Naive B cell (primary cell): ENCODE measurements at places on chromosomes 4 and X.

GRCh38 chr4:72022553-72022952 is 9.2 kb upstream of the NPFFR2 start:
- peaks cover 2% of the 10 kb centered on the region for H3K4me1 ChIP-seq
- H3K36me3 ChIP-seq, result no peaks in the 10 kb centered on the region

GRCh38 chr4:81407726-81408125 is 64.0 kb downstream of the RASGEF1B start:
- DNase-seq, result no peak
- no peak overlapping the region for H3K4me3 ChIP-seq
- no peak overlapping the region for H3K27ac ChIP-seq
- H3K27me3 ChIP-seq, result no peaks in the 10 kb centered on the region
- no peaks in the 10 kb centered on the region for H3K36me3 ChIP-seq

DNA sequence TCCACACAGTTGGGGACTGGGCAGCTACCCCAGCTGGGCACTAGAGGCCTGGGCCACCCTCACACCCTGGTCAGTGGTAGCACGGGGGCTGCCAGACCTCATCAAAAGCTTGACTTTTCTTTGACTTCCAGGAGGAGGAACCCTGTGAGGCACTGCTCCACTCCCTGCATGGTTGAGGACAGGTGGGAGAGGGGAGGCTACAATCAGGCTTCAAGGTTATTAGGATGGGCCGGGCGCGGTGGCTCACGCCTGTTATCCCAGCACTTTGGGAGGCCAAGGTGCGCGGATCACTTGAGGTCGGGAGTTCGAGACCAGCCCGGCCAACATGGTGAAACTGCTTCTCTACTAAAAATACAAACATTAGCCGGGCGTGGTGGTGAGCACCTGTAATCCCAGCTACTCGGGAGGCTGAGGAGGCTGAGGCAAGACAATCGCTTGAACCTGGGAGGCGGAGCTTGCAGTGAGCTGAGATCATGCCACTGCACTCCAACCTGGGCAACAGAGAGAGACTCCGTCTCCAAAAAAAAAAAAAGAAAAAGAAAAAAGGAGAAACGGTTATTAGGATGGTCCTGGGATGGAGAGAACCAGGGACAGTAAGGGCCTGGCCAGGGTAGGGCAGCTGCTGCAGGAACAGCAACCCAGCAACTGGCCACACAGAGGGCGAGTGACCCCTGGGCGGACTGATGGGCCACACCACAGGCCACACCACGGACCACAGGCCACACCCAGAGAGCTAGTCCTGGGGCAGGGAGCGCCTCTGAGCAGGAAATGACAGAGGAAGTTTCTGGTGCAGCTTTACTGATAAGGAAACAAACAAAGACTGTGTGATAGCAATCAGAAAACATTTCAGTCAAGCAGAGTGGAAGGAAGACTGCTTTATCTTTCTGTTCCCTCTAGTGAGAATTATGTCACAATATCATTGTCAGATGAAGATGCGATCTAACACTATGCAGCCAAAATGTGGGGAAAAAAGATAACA is 20.5 kb upstream of the OPN1LW start:
- DNase-seq, result no peak
- H3K4me1 ChIP-seq, result peaks cover 4% of the 10 kb centered on the region
- H3K27ac ChIP-seq, result peak overlapping the region; percentile 49
- H3K27me3 ChIP-seq, result no peaks in the 10 kb centered on the region
- no peaks in the 10 kb centered on the region for H3K36me3 ChIP-seq
- peak overlapping the region; percentile 40 for H3K4me3 ChIP-seq

- H3K4me1 ChIP-seq, result peaks cover 8% of the 10 kb centered on the region
- H3K4me3 ChIP-seq, result no peak overlapping the region
- no peaks in the 10 kb centered on the region for H3K27me3 ChIP-seq
- no peak overlapping the region for H3K27ac ChIP-seq
- peak; percentile 35 for DNase-seq
- no peaks in the 10 kb centered on the region for H3K36me3 ChIP-seq
These were observed 88.3 kb downstream of the AMELX start for GRCh38 chrX:11381464-11381863.

- H3K36me3 ChIP-seq, result peaks cover 27% of the 10 kb centered on the region
- no peak overlapping the region for H3K4me3 ChIP-seq
- H3K4me1 ChIP-seq, result peaks cover 5% of the 10 kb centered on the region
- H3K27ac ChIP-seq, result peak overlapping the region; percentile 88
These were observed 16.4 kb downstream of the DDX3X start for GRCh38 chrX:41350150-41350975.

DNA sequence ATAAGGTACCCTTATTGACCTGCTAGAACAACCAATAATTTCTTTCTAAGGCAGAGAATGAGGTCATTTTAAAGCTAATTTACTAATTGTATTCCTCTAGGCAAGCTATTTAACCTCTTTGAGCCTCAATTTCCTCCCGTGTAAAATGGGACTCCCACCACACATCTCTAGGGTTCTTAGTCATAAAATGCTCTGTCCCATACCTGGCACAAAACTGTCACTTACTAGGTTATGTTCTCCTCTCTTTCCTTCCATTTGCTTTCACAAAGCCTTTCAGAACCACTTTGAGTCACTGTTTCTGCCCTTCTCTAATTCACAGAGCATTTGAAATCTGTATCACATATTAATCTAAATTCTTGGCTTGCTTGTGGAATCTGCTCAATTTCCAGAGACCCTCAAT is 2.4 kb upstream of the GPR82 start:
- peaks cover 23% of the 10 kb centered on the region for H3K4me1 ChIP-seq
- H3K36me3 ChIP-seq, result peaks cover 12% of the 10 kb centered on the region
- H3K27me3 ChIP-seq, result no peaks in the 10 kb centered on the region

- H3K4me1 ChIP-seq, result no peaks in the 10 kb centered on the region
- no peaks in the 10 kb centered on the region for H3K36me3 ChIP-seq
- H3K27ac ChIP-seq, result no peak overlapping the region
- H3K27me3 ChIP-seq, result peaks cover 4% of the 10 kb centered on the region
- no peak overlapping the region for H3K4me3 ChIP-seq
These were observed 13.3 kb downstream of the OPHN1 start for GRCh38 chrX:68419975-68420374.

GRCh38 chr4:129842096-129842495 is 746.1 kb downstream of the C4orf33 start:
- no peaks in the 10 kb centered on the region for H3K36me3 ChIP-seq
- DNase-seq, result no peak
- no peaks in the 10 kb centered on the region for H3K4me1 ChIP-seq
- H3K27ac ChIP-seq, result no peak overlapping the region
- no peak overlapping the region for H3K4me3 ChIP-seq

DNA sequence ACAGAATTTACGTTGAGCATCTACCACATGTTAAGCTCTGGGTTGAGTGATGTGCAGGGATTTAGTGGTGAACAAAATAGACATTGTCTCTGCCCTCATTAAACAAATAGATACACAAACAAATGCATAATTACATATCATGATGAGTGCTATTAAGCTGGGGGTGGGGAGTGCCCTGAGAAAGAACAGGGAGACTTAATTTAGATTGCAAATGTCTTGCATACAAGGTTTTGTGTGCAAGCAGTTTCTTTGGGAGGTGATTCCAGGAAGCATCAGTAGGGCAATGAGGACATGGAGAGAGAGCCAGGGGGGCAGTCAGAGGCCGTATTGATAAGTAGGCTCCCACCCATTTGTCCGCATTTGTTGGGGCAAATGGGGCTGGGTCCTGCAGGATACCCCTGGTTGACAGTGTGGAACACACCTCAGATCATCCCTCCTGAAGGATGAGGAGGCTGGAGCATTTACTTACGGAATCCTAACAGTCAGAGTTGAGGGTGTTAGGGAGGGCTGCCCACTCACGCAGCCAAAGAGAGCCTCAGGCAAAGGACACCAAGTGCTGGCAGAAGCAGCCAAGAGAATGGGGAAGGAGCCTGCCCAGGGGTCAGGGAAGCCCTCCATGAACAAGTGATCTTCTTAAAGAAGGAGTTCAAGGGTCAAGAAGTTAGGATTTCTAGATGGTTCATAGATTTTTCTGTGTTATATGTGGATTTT is 245.9 kb downstream of the BCOR start:
- no peak overlapping the region for H3K27ac ChIP-seq
- H3K4me1 ChIP-seq, result peaks cover 26% of the 10 kb centered on the region
- H3K36me3 ChIP-seq, result no peaks in the 10 kb centered on the region
- no peak for DNase-seq
- no peak overlapping the region for H3K4me3 ChIP-seq

DNA sequence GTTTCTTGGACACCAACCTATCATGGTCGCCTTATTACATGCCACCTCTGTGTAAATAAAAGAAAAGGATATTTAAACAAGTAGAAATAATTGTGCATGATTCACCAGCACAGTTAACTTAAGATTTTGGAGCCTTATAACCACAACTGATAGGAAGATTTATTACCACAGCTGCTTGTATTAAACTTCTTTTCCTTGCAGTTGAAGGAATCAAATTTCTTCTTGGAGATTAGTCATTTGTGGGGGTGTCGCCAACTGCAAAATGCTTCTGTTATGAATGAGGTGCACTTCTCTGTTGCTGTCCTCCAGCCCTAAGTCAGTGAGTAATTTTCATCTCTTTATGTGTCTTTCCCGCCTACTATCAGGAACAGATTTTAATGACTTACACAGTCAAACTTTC is 73.3 kb downstream of the OR13H1 start:
- H3K4me1 ChIP-seq, result no peaks in the 10 kb centered on the region
- H3K36me3 ChIP-seq, result no peaks in the 10 kb centered on the region

DNA sequence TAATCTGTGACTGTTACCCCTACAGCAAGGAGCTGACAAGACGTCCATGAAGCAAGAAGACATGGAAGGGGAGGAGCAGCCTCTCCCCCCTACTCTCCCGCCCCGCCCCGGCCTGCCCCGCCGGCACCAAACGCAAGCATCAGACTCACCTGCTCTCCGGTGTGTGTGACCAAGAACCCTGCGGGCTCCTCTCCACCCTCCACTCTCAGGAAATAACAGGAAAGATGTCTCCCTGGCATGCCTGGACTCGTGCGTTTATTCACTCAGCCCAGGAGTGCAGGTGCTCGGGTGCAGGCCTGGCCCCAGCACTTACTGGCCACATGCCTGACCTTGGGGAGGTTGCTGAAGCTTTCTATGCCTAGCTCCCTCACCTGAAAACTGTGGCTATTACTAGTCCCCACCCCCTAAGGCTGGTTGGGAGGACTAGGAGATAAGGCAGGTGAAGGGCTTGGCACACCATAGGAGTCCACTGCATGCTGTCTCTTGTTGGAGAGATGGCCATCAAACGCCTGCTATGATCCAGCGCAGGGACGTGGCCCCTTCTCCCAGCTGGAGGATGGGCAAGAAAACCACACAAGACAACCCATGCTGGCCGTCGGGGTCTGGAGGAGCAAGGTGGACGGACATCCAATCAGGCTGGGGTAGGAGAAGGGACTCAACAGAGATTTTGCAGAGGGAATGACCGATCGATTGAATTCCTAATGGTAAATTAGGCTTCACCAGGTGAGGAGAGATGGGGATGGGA is 34.9 kb upstream of the CLDN24 start:
- no peaks in the 10 kb centered on the region for H3K36me3 ChIP-seq
- no peak overlapping the region for H3K4me3 ChIP-seq
- no peak overlapping the region for H3K27ac ChIP-seq
- no peak for DNase-seq
- H3K4me1 ChIP-seq, result no peaks in the 10 kb centered on the region

DNA sequence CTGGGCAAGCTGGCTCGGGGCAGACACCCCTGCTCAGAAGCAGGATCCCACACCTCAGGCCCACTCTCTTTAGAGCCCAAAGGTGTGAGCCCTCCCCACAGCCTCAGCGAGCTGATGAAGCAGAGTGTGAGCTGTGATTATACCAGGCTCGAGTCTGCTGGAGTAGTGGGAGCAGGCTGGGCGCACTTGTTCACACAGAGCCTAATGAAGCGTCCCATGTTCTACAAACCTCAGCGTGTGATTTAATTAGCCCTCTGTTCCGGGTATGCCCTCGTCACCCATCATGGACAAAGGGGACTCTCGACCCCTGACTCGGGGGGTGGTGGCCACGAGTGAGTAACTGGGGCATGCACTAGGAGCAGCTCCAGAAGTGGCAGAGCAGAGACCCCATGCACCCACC is 62.3 kb downstream of the PPP2R2C start:
- H3K27me3 ChIP-seq, result peaks cover 32% of the 10 kb centered on the region
- H3K4me1 ChIP-seq, result no peaks in the 10 kb centered on the region
- no peak for DNase-seq

GRCh38 chr4:89216866-89217265 is 90.7 kb downstream of the GPRIN3 start:
- H3K36me3 ChIP-seq, result no peaks in the 10 kb centered on the region
- peaks cover 4% of the 10 kb centered on the region for H3K4me1 ChIP-seq
- H3K27me3 ChIP-seq, result no peaks in the 10 kb centered on the region
- no peak for DNase-seq
- H3K27ac ChIP-seq, result no peak overlapping the region

GRCh38 chr4:170990989-170991589 is 822.1 kb upstream of the GALNTL6 start:
- no peak overlapping the region for H3K4me3 ChIP-seq
- no peak overlapping the region for H3K27ac ChIP-seq
- no peaks in the 10 kb centered on the region for H3K27me3 ChIP-seq
- H3K4me1 ChIP-seq, result no peaks in the 10 kb centered on the region

DNA sequence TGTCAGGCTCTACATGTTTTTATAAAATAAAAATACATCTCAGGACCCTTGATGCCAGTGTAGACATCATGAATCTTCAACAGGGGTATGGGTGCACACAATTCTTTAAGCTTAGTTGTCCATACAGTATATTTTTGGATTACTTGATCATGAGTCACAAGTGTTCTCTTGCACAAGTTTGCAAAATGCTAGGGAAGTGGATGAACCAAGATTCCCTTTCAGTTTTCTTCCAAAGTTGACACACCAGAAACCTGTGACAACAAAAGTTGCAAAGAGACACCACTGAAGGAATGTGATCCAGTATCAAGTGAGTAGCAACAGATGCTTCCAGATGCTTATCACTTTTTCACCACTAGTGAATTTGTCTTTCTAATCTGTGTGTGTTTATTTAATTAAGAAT is 1021.2 kb downstream of the PCDH7 start:
- no peak for DNase-seq
- H3K36me3 ChIP-seq, result no peaks in the 10 kb centered on the region
- no peaks in the 10 kb centered on the region for H3K4me1 ChIP-seq
- no peak overlapping the region for H3K27ac ChIP-seq

DNA sequence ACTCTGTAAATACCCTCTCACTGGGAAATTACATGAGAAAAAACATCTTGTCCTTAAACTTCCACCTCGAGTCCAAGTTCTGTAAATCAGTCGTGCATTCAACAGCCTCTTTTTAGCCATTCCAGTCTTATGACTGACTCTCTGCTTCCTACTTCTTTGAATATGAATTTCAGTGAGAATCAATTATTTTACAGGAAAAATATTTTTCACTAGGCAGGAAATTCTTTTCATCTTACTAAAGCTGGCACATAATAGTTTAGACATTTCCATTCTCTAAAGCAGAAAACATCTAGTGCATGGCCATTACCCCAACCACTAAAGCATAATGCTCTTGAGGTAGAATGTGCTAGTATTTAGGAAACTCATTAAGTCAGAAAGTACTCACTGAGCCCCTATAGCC is 565.7 kb upstream of the FAT1 start:
- no peaks in the 10 kb centered on the region for H3K36me3 ChIP-seq
- H3K27ac ChIP-seq, result no peak overlapping the region
- H3K4me1 ChIP-seq, result no peaks in the 10 kb centered on the region
- DNase-seq, result no peak

- no peaks in the 10 kb centered on the region for H3K36me3 ChIP-seq
- peak overlapping the region; percentile 17 for H3K27ac ChIP-seq
- peaks cover 20% of the 10 kb centered on the region for H3K27me3 ChIP-seq
- no peak for DNase-seq
- no peaks in the 10 kb centered on the region for H3K4me1 ChIP-seq
These were observed 95.4 kb downstream of the SLC2A9 start for GRCh38 chr4:9925750-9926439.
